Posterior cingulate gyrus (tissue), 11 donors: ENCODE measurements at places on chromosomes 3 and 15.
A peak's percentile ranks its signal among the peaks of the same experiment; 100 is the strongest.

- DNase-seq = no peak
Observed at GRCh38 chr15:87227846-87228245, 1028.7 kb downstream of the NTRK3 start.

DNA sequence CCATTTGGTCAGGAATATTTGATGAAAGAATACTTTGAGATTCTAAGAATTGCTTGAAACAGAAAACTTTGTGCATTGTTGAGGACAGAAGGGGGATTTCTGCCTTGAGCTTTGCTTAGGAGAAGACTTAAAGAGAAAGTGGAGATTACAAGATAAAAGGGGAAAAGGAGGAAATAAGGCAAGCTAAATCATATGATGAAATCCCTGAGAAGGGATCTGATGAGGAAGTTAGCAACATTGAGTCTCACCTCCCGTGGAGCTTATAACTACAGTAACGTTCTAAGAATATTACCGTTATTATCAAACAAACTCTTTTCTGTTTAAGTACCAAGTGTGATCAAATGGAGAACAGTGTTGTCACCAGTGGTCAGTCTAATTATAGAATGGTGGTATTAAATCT, 414.7 kb upstream of the NAALADL2 start:
- no peak for DNase-seq

- no peak for DNase-seq
Observed at GRCh38 chr3:174859756-174860155, 622 bp downstream of the NAALADL2 start.

GRCh38 chr3:55161231-55161630, 233.4 kb upstream of the LRTM1 start:
- DNase-seq = no peak

GRCh38 chr15:97189162-97189780, 771.2 kb upstream of the ARRDC4 start:
- no peak for DNase-seq

GRCh38 chr3:170506556-170506955, 79.3 kb downstream of the SLC7A14 start:
- DNase-seq = no peak

DNA sequence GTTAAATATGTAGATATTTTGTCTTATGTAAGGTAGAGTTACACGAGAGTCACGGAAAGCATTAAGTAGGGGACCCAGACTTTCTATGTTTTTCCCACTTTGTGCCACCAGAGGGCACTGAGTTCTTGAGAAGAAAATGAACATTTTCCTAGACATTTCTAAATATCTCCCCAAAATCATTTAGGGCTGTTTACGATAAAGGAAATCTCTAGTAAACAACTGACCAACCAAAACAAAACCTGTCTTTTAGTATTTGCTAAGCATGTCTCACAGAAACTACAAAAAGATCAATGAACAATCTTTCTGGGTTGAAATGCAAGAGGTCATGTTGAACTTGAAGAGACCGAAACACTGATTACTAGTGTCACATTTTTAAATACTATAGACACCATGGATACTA, 16.1 kb downstream of the POU1F1 start:
- no peak for DNase-seq

DNA sequence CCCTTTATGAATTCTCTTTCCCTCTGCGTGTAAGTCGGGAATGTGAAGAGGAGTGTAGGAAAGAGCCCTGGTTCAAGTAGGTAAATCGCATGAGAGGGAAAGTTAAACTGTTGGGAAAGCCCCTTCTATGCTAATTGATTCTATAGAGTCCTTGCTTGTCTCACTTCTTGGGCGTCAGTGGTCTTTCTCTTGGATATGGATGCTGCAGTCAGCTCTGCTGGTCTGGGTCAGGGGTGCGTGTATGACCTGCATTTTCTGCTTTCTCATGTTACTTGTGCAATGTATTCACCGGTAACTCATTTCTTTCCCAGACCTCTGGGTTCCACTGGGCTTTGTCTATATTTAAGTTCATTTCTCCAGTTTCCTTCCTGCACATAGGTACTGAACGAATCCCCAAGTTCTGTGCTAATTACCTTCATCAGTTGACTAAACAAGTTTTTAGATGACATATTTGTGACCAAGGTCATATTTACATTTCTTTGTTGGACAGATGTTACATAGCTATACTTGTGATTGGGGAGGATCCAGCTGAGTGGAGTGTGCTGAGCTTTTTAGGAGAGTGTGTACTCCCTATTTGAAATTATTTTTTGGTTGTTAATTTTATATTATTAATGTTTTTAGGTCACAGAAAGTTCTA, 1.4 kb downstream of the SETD5 start:
- DNase-seq = no peak

GRCh38 chr3:141661229-141662196, 76.6 kb upstream of the RNF7 start:
- no peak for DNase-seq

DNA sequence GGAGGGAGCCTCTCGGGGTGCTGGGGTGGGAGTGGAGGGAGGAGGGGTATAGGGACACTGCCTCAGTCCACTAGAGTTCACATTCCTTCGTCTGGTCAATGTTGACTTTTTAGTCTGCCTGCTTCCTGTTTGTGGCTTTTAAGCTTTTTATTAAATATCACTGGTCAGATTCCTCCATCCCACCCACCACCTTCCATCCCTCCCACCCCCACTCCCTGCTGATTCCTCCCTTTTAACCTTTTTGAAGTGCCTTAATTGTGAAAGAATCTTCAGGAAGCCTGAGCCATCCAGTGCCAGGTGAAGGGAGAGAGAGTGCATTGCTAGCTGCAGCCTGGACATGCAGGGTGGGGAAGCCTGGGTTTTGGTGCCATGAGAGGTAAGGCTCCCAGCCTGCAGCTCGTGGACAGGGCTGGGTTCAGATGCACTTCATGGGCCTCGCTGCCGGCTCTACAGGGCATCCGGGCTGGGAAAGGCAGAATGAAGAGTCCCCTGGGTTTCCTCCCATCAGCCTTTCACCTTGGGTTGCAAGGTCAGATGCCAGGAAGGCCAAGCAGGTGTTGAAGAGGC, 105.9 kb downstream of the DNAJB8 start:
- no peak for DNase-seq

GRCh38 chr3:189781415-189781814, 150.2 kb downstream of the TP63 start:
- DNase-seq = no peak

- DNase-seq = no peak
Observed at GRCh38 chr3:153513236-153513635, 351.2 kb downstream of the RAP2B start.

GRCh38 chr3:73609315-73609641, 15.5 kb downstream of the PDZRN3 start:
- DNase-seq = no peak

GRCh38 chr3:10761583-10761982, 54.4 kb upstream of the SLC6A11 start:
- DNase-seq = no peak

DNA sequence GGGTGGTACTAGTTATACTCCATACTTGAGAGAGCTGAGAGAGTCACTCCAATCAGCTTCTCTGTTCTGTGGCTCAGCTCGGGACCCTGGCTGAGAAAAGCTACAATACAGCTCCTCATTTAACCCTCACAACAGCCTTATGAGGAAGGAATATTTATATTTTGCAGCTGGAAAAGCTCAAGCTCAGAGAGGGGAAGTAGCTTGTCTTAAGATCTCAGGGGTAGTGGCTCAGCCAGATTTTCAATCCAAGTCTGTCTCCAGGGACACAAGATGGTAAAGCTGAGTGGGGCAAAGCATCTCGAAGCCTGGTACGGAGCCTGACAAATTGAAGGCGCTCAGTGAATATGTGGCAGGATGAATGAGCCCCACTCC, 14.8 kb downstream of the SCAMP2 start:
- no peak for DNase-seq

GRCh38 chr3:196996454-196997265, 28.0 kb upstream of the PIGZ start:
- peak; percentile 62 for DNase-seq

GRCh38 chr3:124097362-124098131, 105.6 kb upstream of the ROPN1 start:
- DNase-seq = no peak

GRCh38 chr3:4756057-4756775, 223.0 kb upstream of the BHLHE40 start:
- no peak for DNase-seq

- no peak for DNase-seq
Observed at GRCh38 chr3:31959951-31960792, 20.9 kb downstream of the OSBPL10 start.

- no peak for DNase-seq
Observed at GRCh38 chr3:128859630-128860029, 19.8 kb upstream of the ACAD9 start.

DNA sequence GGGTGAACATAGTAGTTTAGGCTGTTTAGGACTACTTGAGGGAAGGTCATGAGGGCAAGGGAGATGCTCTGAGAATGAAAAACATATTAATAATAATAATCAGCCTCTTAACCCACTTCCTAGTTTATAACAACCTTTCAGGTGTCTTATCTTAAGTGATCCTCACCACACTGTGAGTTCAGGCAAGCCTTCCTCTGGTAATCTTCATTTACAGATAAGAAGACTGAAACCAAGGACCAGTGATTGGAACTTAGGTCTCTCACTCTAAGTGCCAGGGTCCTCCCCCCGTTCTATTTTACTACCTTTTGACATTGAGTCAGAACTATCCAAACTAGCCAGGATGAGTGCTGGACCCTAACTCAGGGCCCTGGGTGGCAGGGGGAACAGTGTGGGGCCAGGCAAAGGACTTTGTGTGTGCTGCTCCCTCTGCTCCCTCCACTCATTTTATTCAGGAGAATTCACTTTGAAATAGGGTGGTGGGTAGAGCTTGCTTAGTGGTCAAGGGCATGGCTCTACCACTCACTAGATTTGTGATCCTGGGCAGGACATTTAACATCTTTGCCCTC, 5.7 kb downstream of the NUTM1 start:
- DNase-seq = no peak

DNA sequence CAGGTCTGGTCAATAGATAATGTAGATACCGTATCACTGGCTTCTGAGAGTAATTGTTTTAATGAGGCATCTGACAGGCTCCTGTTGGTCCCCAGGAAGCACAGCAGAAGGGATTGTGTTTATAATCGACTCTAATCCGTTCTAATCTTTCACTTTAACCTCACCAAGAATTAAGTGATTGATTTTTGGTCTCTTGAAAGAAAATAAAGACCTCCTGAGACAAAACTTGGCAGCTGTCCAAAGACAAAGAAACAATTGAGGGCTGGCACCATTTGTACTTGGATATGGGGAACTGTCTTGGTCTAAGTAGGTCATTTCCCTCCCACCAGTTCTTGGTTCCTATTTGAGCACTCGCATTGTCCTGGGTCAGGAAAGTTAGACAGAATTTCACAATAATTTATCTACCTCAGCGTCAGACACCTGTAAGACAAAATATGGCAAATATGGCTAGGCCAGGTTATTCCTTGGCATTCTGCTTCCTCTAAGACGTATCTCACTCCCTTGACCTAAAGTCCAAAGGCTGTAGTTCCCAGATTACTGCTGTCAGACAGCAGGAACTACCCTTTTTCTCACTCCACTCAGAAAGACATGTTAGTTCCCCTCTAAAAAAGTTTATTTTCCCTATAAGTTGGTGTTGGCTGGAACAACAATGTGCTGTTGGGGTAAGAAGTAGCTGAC, 22.7 kb upstream of the CD96 start:
- no peak for DNase-seq

DNA sequence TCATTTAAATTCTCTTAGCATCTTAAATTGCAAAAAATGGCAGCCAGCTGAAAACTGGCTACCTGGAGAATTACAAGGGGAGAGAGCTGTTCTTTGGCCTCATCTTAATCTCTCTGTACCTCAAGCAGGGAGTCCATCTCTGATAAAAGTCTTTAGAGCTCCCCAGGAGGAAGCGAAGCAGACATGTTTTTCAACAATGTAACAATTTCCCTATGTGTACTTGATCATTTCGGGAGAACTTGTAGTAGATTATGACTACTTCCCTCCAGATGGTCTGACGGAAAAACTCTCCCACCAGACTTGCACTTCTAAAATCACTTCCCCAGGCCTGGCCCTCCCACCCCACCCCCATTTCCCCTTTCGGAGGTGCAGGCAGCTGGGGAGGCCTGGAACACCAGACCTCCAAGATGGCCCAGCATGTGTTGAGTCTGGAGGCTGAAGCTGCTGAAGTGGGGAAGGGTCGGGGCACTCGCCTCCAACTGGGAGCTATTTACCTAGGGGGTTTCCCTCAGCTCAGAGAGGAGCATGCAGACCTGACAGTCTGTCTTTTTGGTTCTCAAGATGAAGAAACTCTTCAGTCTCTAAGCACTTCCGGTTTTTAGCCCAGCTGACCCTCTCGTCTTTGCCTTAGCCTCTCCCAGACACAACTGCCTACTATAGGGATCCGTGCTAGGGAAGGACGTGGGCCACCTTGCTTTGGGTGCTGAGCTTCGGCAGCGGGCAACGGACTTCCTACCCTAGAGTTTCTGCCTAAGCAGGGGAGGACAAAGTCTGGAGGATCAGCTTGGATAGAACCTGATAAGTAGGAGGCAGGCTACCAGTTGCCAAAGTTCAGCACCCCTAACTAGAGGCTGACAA, 164.0 kb upstream of the TBL1XR1 start:
- DNase-seq = no peak

DNA sequence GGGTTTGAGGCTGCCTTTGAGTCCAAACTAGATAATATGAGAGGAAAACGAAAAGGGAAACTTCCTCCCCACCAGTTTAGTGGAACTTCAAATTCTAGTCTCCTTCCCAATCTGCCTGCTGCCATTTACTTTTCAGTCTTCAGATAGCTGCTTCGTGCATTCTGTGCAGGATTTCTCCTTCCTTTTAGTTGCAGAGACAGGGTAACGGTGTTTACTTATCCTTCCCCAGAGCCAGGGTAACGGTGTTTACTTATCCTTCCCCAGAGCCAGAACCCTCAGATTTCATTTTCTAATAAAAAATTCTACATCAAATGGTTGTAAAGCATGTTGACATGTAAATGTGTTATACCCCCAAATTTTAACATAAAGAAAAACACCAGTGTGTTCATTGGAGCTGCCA, 282.6 kb downstream of the VPS13C start:
- DNase-seq = no peak

- no peak for DNase-seq
Observed at GRCh38 chr3:61562721-61563312, 1.4 kb downstream of the PTPRG start.

DNA sequence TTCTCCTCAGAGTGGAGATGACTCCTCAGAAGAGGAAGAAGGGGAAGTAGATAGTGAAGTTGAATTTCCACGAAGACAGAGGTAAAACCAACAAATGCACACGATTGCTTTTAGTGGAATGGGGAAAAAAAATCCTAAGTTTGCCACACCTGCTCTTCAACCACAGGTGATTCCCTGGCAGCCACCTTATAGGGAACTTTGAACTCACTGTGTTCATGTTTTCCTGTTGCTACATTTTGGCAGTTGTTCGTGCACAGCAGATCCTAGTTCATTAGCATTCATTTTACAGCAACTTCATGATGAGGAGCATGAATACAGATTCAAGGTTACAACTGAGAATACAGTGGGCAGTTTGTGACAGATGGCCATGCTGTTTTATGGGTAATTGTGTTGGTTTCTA, 21.5 kb downstream of the TMEM41A start:
- no peak for DNase-seq

- DNase-seq = no peak
Observed at GRCh38 chr3:193656445-193656844, 63.4 kb downstream of the OPA1 start.
